Metanephros (tissue), 2 donors: ENCODE measurements at places on chromosomes 1 and 21. TPM values are rescaled to one million over a fixed set of nuclear protein-coding genes. Genes with fewer than 3 reads are reported as not detected.

The AIRE gene
- total RNA-seq = 0.70 TPM

The RORC gene
- 10.2 TPM for total RNA-seq

The MYBPH gene
- 12.0 TPM for total RNA-seq

The SWT1 gene
- 11.2 TPM for total RNA-seq

The HUNK gene
- 10.4 TPM for total RNA-seq

The VANGL2 gene
- total RNA-seq = 15.5 TPM

The SUSD4 gene
- 17.2 TPM for total RNA-seq

The B3GALT5 gene
- 1.9 TPM for total RNA-seq

The CHRM3 gene
- total RNA-seq = 20.2 TPM

The LCE3B gene
- total RNA-seq = not detected

The RIMKLA gene
- 0.35 TPM for total RNA-seq

The APOBEC4 gene
- total RNA-seq = not detected

The DEPDC1 gene
- 6.7 TPM for total RNA-seq

The XCL2 gene
- total RNA-seq = not detected

The LCE5A gene
- total RNA-seq = not detected

The S100A2 gene
- total RNA-seq = 5.3 TPM

The CHRNB2 gene
- total RNA-seq = 0.35 TPM

The NBPF20 gene
- total RNA-seq = 4.1 TPM

The SLC44A3 gene
- 41.0 TPM for total RNA-seq

The ESPN gene
- 9.3 TPM for total RNA-seq

The SPATA1 gene
- total RNA-seq = 1.6 TPM

The TTC39A gene
- total RNA-seq = 9.6 TPM

The NRDC gene
- total RNA-seq = 74.9 TPM

The CFHR1 gene
- total RNA-seq = not detected

The OR2L13 gene
- total RNA-seq = not detected

The TTC22 gene
- 6.8 TPM for total RNA-seq

The GPR153 gene
- total RNA-seq = 6.2 TPM

The MYOC gene
- total RNA-seq = 0.82 TPM

The LEFTY1 gene
- total RNA-seq = 3.9 TPM

The TMIGD3 gene
- 0.47 TPM for total RNA-seq

The GJA4 gene
- 18.5 TPM for total RNA-seq

The SLC44A5 gene
- total RNA-seq = 8.4 TPM

The AADACL4 gene
- total RNA-seq = 0.82 TPM

The SPTA1 gene
- 22.7 TPM for total RNA-seq

The ADGRB2 gene
- total RNA-seq = 18.9 TPM

The HEYL gene
- 12.1 TPM for total RNA-seq

The SPRR2G gene
- total RNA-seq = not detected

The ADORA3 gene
- total RNA-seq = 0.88 TPM

The CYP4A22 gene
- 0.47 TPM for total RNA-seq
